ENCODE measurements at places on chromosomes 7 and 10. TPM values are rescaled to one million over a fixed set of nuclear protein-coding genes. Genes with fewer than 3 reads are reported as not detected.

Gene MUC12
- total RNA-seq = not detected

Gene NPFFR1
- total RNA-seq = not detected

Gene IGFBP1
- total RNA-seq = not detected

Gene BEND7
- 10.1 TPM for total RNA-seq

Gene DKK1
- total RNA-seq = 81.9 TPM

Gene IL6
- total RNA-seq = 3.7 TPM

Gene SERPINE1
- 2,259 TPM for total RNA-seq

Gene STRIP2
- total RNA-seq = 4.9 TPM

Data from vein endothelial cell (primary cell).